ENCODE measurements at places on chromosomes 5 and 9.

GRCh38 chr9:74742191-74742790 lies 145.4 kb downstream of the TRPM6 start:
- no peak for DNase-seq

GRCh38 chr5:135878156-135878620 lies 17.5 kb downstream of the IL9 start:
- DNase-seq, result no peak

- DNase-seq, result peak; percentile 27
Measured at GRCh38 chr5:1460054-1460682, 14.9 kb upstream of the SLC6A3 start.

- DNase-seq, result no peak
Measured at GRCh38 chr5:152052470-152052869, 127.8 kb upstream of the GLRA1 start.

DNA sequence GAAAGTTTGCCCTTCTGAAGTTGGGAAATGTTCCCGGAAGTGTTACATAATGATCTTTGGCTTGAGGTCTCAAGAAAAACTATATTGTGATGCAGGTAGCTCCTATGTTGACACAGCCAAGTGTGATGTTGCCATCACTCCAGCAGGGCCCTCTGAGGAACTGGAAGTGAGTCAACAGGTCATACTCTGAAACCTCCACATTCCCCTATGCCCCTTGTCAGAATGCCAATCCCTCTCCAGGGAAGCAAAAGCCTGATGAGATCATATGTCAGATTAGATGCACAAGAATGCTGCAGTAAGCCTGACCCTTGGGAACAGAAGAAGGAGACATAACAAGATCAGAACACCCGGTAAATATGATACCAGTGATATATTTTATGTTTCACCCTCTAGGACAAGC lies 66.8 kb upstream of the ITGA2 start:
- DNase-seq, result no peak

DNA sequence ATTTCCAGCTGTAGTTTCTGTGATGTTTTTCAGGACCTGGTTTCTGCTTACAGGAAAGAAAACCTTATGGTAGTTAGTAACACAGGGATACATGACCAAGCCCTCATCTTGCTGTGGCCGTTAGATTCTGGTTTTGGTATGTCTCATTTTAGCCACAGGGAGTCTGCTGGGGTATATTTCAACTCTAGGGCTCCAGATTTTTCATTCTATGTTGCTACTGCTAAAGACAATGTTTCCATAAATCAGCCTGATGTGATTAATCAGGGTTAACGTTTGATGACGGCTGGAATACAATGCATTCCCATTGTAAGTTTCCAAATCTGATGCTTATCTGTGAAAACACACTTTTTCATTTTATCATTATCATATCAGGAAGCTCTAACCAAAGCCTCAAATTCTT lies 48.2 kb downstream of the P4HA2 start:
- no peak for DNase-seq
